ENCODE measurements at places on chromosomes 2 and 18.

- DNase-seq = peak; percentile 94
These were observed 10.9 kb upstream of the FHL2 start for GRCh38 chr2:105409717-105410116.

DNA sequence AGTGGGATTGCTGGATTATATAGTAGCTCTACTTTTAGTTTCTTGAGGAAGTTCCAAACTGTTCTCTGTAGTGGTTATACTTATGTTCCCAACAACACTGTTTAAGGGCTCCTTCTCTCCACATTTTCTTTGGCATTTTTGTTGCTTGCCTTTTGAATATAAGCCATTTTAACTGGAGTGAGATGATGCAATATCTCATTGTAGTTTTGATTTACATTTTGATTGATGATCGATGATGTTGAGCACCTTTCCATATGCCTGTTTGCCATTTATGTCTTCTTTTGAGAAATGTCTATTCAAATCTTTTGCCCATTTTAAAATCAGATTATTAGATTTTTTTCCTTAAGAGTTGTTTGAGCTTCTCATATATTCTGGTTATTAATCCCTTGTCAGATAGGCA lies 243.3 kb downstream of the PTGR3 start:
- DNase-seq = no peak

DNA sequence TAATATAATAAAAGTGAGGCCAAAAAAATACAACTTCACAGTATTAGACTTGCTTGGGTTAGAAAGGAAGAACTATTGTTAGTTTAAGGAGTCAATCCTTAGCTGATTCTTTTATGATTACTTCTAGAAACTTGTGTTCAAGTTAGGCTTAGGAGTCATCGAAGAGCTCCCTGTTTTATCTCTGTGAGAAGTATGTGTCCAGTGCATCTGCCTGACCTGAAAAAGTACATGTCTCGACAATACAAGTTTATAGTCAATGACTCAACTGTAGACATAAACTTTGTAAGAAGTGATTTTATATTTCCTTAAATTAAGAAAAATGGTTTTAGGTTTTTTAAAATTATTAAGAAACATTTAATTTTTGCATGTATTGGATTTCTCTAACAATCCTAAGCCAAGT lies 571.2 kb downstream of the ZEB2 start:
- DNase-seq = no peak

GRCh38 chr18:79947881-79948610 lies 3.4 kb downstream of the SLC66A2 start:
- no peak for DNase-seq

- no peak for DNase-seq
These were observed 218.8 kb downstream of the AGPS start for GRCh38 chr2:177611310-177611886.

- no peak for DNase-seq
These were observed 416.6 kb downstream of the NRXN1 start for GRCh38 chr2:50615291-50615690.

- no peak for DNase-seq
These were observed 56.0 kb downstream of the SERPINB7 start for GRCh38 chr18:63831080-63831788.

- peak; percentile 74 for DNase-seq
These were observed 24.6 kb downstream of the NRP2 start for GRCh38 chr2:205706769-205707381.

GRCh38 chr2:898319-898718 lies 52.3 kb upstream of the SNTG2 start:
- no peak for DNase-seq

DNA sequence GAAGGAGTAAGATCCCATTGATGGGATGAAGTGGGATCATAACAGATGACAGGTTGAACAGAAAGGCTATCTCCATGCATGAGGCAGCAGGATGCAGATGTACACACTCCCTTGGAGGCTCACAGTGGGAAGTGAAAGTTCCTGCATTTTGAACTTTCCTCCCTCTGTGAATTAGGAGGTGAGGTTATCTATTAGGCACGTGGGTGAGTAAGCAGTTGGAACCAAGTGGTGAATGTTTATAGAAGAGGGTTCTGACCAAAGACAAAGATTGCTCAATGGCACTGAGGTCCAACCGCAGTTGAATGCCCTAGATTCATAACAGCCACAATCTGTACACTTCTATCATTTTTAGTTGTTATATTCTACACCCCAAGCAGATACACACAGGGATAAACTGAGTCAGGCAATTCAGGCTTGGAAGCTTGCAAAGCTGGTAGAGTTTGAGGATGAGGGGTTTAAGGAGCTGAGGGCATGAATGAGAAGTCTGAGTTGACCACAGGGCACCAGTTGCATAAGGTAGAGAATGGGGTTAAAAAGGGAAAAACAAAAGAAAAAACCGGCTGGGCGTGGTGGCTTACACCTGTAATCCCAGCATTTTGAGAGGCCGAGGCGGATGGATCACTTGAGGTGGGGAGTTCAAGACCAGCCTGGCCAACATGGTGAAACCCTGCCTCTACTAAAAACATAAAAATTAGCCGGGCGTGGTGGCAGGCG lies 7.1 kb upstream of the KCMF1 start:
- peak; percentile 84 for DNase-seq

- no peak for DNase-seq
These were observed 1.3 kb upstream of the IL1R1 start for GRCh38 chr2:102141011-102141943.

Measured in epithelial cell of proximal tubule (primary cell).